Pancreas (tissue), 10 donors: ENCODE measurements at places on chromosomes 3 and 15. TPM values are rescaled to one million over a fixed set of nuclear protein-coding genes. Genes with fewer than 3 reads are reported as not detected.

The C3orf85 gene
- not detected for total RNA-seq

DNA sequence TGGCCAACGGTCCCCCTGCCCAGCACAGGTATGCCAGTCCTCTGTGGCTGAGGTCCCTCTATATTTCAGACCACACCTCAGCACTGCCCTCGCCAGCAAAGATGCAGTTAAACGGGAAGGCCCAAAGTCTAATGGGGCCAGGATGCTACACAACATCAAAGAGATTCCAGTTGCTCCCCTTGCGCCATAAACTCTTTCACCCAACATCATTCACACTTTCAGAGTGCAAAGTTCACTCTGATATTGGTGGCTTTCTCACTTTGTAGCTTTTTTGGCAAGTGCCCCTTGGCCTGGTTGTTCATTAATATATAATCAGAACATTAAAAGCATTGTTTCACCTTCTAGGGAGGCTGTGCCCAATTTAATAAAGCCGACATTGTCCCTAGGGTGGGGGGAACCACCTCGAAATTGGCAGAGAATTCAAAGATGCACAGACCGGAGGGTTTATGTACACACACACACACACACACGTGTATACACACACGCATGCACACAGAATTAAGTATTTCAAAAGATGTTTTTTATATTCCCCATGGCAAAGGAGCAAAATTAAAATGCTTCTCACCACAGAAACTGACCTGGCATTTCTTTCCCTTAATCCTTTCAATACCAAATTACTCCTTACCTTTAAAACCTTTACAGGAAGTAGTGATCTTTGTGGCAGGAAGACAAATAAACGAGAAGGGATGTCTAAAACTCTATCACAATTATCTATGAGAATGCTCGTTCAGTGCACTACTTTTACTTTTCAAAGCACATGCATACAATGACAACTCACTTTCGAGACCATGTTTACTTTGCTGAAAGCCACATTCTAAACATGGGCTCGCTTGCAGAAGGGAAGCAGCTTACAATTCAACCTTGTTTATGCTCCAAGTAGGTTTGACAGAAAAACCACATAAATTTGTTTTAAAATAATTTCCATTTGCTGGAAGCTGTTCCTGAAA, 19.5 kb downstream of the LRIG1 start:
- peak; percentile 67 for DNase-seq

The GAP43 gene
- total RNA-seq: 0.09 TPM

DNA sequence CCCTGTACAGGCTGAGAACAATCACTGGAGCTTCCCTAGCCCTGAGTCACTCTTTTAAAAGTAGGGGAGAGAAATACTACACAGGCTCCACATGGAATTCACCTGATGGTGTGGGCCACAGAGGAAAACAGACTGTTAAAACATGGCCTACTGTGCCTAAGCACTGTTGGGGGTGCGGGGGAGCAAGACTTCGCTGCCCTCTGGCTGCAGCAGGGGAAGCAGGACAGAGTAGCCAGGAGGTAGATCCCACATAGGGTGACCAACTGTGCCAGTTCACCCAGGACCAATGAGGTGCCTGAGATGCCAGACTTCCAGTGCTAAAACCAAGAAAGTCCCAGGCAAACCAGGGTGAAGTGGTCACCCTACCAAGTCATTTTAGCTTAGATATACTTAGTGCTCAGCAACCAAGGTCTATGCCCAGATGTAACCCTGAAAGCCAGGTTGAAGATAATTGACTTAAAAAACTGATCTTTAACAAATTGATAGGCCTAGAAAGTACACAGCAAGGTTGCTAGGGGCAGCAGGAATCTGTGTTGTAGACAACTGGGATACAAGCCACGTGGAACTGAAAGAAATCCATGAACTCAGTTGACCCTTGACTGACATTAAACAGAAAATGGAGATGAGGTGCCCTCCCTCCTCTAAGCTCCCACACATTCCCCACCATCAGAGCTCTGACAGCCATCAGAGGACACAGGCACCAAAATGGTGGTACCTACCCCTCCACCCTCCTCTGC, 344.2 kb upstream of the PPP2R3A start:
- DNase-seq: no peak

- no peak for DNase-seq
Measured at GRCh38 chr15:70054366-70054765, 43.4 kb downstream of the TLE3 start.

The GABRA5 gene
- total RNA-seq: not detected

DNA sequence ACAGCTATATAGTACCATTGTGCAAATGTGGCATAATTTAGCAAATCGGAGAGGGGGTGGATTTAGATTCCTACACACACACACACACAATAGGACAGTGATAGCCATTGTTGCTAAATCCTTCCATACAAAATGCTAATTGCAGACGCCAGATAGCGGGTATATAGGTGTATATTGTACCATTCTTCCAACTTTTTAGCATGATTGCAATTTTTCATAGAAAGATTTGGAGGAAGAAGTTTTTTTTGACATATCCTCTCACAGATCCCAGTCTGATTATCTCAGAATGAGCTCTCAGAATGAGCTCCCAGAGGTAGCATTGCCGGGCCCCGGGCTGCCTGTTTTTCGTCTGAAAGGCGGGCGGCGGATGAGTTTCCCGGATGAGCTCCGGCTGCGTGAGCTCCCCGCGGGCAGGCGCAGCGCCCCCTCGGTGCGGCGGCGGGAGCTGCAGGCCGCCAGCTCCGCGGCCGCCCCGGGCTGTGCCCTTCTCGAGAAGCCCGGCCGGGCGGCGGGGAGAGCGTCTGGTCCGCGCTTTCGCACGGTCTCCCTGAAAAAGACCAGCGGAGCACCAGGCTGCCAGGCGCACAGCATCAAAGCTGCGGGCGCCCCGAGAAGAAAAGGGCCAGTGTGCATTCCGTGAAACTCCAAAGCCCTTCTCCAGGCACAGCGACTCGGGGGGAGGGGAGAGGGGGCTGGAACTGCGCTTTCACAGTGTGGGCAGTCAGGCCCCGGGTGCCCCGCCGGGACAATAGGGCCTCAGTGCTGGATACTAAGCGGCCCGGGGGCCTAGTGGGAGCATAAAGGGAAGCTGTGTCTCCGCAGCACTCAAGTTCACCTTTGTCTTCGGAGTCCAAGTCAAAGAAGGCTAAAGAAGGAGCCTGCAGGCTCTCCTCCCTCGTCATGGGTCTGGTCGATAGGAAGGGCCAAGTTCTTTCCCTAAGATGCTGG, 12.0 kb upstream of the SHC4 start:
- peak; percentile 78 for DNase-seq

GRCh38 chr15:66661432-66662096, 40.5 kb upstream of the SMAD6 start:
- DNase-seq: no peak

GRCh38 chr3:158864492-158864891, 62.6 kb downstream of the MFSD1 start:
- no peak for DNase-seq

The DAZL gene
- not detected for total RNA-seq
